ENCODE measurements at places on chromosomes 1 and 21. TPM values are rescaled to one million over a fixed set of nuclear protein-coding genes. Genes with fewer than 3 reads are reported as not detected.
A peak's percentile ranks its signal among the peaks of the same experiment; 100 is the strongest.

- no peak overlapping the region for H3K27ac ChIP-seq
- H3K36me3 ChIP-seq, result no peaks in the 10 kb centered on the region
- DNase-seq, result no peak
- H3K4me1 ChIP-seq, result no peaks in the 10 kb centered on the region
- peaks cover 23% of the 10 kb centered on the region for H3K27me3 ChIP-seq
These were observed 1526.5 kb upstream of the TPTE start for GRCh38 chr21:8994640-8995511.

GRHL3 gene
- total RNA-seq, result not detected

- peaks cover 34% of the 10 kb centered on the region for H3K4me1 ChIP-seq
- no peaks in the 10 kb centered on the region for H3K27me3 ChIP-seq
- peaks cover 35% of the 10 kb centered on the region for H3K36me3 ChIP-seq
- peak overlapping the region; percentile 98 for H3K27ac ChIP-seq
- peak overlapping the region; percentile 79 for H3K4me3 ChIP-seq
These were observed 884 bp downstream of the H3-3A start for GRCh38 chr1:226063224-226063976.

DNA sequence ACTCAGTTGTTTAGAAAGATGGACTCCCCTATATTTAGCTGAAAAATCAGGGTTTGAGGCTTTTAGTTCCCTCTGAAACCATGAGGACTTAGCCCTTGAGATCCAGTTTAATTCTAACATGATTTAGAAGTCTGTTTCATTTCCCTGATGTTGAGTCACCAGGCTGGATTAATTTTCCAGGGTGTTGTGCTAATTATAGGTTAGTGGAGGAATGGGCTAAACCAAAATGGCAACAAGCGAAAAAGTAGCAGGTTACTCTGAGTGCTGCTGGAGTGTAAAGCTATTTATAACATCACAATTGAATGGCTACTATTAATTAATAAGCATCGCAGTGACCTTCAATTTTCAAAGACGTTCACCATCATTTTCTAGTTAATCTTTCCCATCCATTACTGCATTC, 15.5 kb upstream of the USP24 start:
- no peak overlapping the region for H3K4me3 ChIP-seq
- peak overlapping the region; percentile 84 for H3K27ac ChIP-seq
- no peak for DNase-seq
- H3K27me3 ChIP-seq, result no peaks in the 10 kb centered on the region
- H3K36me3 ChIP-seq, result no peaks in the 10 kb centered on the region
- peaks cover 26% of the 10 kb centered on the region for H3K4me1 ChIP-seq

GRCh38 chr1:152188673-152189591, 29.9 kb upstream of the RPTN start:
- H3K36me3 ChIP-seq, result no peaks in the 10 kb centered on the region
- peak overlapping the region; percentile 50 for H3K4me3 ChIP-seq
- H3K27me3 ChIP-seq, result peaks cover 6% of the 10 kb centered on the region
- peak overlapping the region; percentile 27 for H3K27ac ChIP-seq
- DNase-seq, result peak; percentile 31

DNA sequence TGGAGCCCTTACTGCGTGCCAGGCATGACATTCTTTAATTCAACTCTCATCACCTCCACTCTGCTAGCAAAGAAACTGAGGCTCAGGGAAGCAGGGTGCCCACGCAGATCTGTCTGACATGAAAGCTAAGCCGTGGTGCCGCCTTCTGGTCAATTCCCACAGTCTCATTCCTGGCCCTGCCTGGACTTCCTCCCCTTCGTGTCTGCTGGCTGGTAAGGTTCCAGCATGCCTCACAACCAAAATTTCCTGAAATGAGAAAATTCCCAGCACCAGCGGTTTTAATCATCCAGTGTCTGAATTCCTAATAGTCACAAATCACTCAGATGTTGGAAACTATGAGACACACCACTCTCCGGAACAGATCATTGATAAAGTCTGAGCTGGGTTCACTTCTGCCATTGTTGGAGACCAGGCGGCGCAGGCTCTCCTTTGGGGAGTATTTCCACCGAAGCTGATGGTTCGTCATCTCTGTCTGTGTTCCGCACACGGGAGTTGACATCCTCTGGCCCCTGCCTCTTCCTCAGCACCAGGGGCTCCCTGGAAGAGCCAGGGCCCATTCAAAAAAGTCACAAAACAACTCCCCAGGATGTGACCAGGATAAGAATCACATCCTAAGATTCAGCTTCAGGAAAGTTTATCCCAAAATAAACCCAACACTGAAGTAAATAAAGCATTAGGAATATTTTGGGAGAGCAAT, 167.7 kb downstream of the PLPP3 start:
- no peaks in the 10 kb centered on the region for H3K27me3 ChIP-seq
- peak overlapping the region; percentile 7 for H3K27ac ChIP-seq
- no peaks in the 10 kb centered on the region for H3K36me3 ChIP-seq
- H3K4me1 ChIP-seq, result no peaks in the 10 kb centered on the region
- no peak for DNase-seq
- no peak overlapping the region for H3K4me3 ChIP-seq

DNA sequence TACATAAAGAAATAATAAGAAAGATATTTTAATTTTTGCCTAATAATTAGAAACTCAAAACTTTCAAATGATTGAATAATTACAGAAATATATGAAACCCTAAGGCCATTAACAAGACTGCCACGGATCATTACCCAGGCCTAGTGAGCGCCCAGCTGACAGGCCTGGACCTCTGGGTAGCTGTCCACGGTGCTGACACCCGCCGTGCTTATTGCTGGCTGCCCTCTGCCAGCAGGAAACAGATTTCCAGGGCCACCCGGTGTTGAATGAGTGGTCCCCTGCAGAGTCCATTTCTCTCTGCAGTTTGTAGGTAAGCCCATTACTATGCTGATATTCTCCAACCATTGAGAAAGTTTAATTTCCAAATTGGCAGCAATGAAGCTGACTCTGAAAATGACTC, 254.4 kb upstream of the GJB5 start:
- H3K36me3 ChIP-seq, result no peaks in the 10 kb centered on the region
- H3K4me1 ChIP-seq, result no peaks in the 10 kb centered on the region
- no peak overlapping the region for H3K4me3 ChIP-seq
- DNase-seq, result no peak
- H3K27me3 ChIP-seq, result no peaks in the 10 kb centered on the region

- H3K27me3 ChIP-seq, result no peaks in the 10 kb centered on the region
- DNase-seq, result no peak
- H3K27ac ChIP-seq, result no peak overlapping the region
- no peaks in the 10 kb centered on the region for H3K4me1 ChIP-seq
These were observed 97.5 kb upstream of the CTTNBP2NL start for GRCh38 chr1:112298558-112298957.

DNA sequence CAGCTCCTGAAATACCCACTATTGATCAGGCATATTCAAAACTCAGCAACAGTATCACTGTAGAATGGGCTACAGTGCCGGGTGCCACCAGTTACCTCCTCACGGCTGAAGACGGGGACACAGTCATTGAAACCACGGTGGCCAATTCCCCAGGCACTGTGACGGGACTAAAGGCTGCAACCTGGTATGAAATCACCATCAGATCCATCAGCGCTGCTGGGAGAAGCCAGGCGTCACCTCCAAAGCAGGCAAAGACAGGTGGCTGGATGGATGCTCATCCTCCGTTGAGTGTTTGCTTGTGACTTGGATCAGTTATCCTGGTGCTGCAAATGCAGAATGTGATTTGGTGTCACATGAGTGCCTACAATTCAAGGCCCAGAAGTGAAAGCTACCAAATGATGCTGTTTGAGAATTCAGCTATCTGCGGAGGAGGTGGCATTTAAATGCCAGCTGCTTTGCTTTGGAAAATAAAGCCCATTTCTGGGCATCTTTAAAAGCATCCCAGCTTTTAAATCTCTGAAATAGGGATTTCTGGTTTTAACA, 5.1 kb downstream of the FNDC7 start:
- DNase-seq, result no peak
- no peaks in the 10 kb centered on the region for H3K36me3 ChIP-seq
- no peak overlapping the region for H3K4me3 ChIP-seq
- H3K27me3 ChIP-seq, result no peaks in the 10 kb centered on the region
- no peaks in the 10 kb centered on the region for H3K4me1 ChIP-seq

DNA sequence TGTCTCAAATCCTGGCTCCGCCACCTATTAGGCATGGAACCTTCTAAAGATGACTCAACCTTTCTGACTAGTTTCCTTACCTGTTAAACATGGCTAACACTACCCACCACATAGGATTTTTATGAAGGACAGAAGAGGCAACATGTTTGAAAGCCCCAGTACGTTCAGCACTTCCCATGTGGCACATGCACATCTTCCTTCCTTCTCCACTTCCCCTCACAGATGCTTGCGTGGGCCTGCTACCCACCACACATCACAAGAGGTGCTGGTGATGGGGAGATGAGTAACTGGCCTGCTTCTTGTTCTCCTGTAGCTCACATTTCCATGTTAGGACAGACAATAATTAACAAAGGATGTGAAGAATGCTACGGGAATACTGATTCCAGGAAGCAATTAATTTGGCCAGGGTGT, 7.1 kb downstream of the ZBTB21 start:
- H3K36me3 ChIP-seq, result no peaks in the 10 kb centered on the region
- no peak overlapping the region for H3K27ac ChIP-seq
- DNase-seq, result no peak
- H3K27me3 ChIP-seq, result no peaks in the 10 kb centered on the region

ELAPOR1 gene
- 0.17 TPM for total RNA-seq

- H3K36me3 ChIP-seq, result no peaks in the 10 kb centered on the region
- H3K27me3 ChIP-seq, result no peaks in the 10 kb centered on the region
- H3K4me3 ChIP-seq, result no peak overlapping the region
- H3K27ac ChIP-seq, result no peak overlapping the region
- H3K4me1 ChIP-seq, result no peaks in the 10 kb centered on the region
These were observed 73.6 kb downstream of the CRB1 start for GRCh38 chr1:197341626-197342025.

GRCh38 chr1:118395430-118395991, 210.5 kb upstream of the SPAG17 start:
- H3K4me3 ChIP-seq, result no peak overlapping the region
- DNase-seq, result no peak
- no peaks in the 10 kb centered on the region for H3K27me3 ChIP-seq
- H3K4me1 ChIP-seq, result peaks cover 37% of the 10 kb centered on the region

- no peak overlapping the region for H3K27ac ChIP-seq
- H3K36me3 ChIP-seq, result no peaks in the 10 kb centered on the region
- H3K4me3 ChIP-seq, result no peak overlapping the region
- no peaks in the 10 kb centered on the region for H3K27me3 ChIP-seq
- H3K4me1 ChIP-seq, result peaks cover 3% of the 10 kb centered on the region
- no peak for DNase-seq
These were observed 19.9 kb downstream of the ALDH9A1 start for GRCh38 chr1:165678509-165678908.

- H3K4me3 ChIP-seq, result no peak overlapping the region
- no peak overlapping the region for H3K27ac ChIP-seq
- H3K36me3 ChIP-seq, result no peaks in the 10 kb centered on the region
These were observed 110.0 kb upstream of the COL11A1 start for GRCh38 chr1:103218369-103218768.

GRCh38 chr1:160367516-160367900, 637 bp downstream of the NHLH1 start:
- H3K27ac ChIP-seq, result no peak overlapping the region
- no peaks in the 10 kb centered on the region for H3K36me3 ChIP-seq
- H3K4me3 ChIP-seq, result no peak overlapping the region
- no peak for DNase-seq
- H3K4me1 ChIP-seq, result no peaks in the 10 kb centered on the region

DNA sequence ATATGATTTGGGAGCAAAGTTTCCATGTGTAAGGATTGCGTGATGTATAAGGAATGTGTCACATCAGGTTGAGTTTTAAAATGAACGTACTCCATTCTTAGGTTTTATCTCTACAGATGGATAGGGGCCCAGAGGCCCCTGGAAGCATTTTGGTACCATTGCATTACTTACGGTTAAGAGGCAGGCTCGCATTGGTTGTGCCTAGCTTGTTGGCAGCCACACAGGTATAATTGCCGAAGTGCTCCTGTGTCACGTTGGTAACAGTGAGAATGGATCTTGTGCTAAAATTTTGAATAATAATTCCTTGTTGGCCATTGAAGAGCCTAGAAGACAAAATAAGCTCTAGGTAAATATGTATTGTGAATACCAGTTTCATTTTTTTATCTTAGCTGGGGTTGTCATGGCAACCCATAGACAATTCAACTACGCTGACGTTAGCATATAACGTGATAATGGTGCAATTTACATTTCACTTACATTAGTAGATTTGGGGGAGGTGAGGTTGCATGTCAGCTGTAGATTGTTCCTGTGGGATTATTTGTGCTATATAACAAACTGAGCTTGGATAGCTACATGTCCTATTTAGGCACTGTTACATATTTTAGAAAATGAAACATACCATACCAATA, 511.9 kb upstream of the ZRANB2 start:
- H3K4me1 ChIP-seq, result no peaks in the 10 kb centered on the region
- no peaks in the 10 kb centered on the region for H3K36me3 ChIP-seq
- no peak overlapping the region for H3K4me3 ChIP-seq
- no peak overlapping the region for H3K27ac ChIP-seq
- no peak for DNase-seq

GNL2 gene
- 49.1 TPM for total RNA-seq

DNA sequence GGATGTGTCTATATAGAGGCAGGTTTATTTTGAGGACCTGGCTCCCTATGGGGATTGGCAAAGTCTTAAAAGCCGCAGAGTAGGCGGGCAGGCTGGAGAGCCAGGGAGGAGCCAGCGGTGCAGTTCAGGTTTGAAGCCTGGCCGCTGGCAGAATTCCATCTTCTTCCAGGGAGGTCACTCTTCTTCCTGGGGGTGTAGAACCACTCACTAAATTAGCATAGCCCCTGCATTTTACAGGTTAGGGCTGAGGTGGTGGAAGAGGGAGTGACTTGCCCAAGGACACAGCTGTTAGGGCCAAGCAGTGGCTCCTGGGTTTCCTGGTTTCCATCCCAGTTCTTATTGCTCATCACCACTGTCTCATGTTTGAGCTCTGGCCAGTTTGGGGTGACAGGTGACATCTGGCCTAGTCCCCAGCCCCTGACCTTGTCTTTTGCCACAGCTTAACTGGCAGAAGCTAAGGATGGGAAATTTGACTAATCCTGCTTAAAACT, 1.4 kb downstream of the PINK1 start:
- peak; percentile 86 for DNase-seq
- peak overlapping the region; percentile 90 for H3K4me3 ChIP-seq
- peak overlapping the region; percentile 97 for H3K27ac ChIP-seq
- H3K36me3 ChIP-seq, result peaks cover 23% of the 10 kb centered on the region

- no peak overlapping the region for H3K4me3 ChIP-seq
- no peaks in the 10 kb centered on the region for H3K4me1 ChIP-seq
- no peaks in the 10 kb centered on the region for H3K36me3 ChIP-seq
- no peak for DNase-seq
- no peak overlapping the region for H3K27ac ChIP-seq
These were observed 20.9 kb upstream of the HSPA13 start for GRCh38 chr21:14403681-14404318.

KIF2C gene
- total RNA-seq, result 0.46 TPM

GRCh38 chr1:65310078-65310587, 790 bp downstream of the DNAJC6 start:
- DNase-seq, result no peak
- H3K27ac ChIP-seq, result no peak overlapping the region
- H3K27me3 ChIP-seq, result peaks cover 43% of the 10 kb centered on the region
- no peaks in the 10 kb centered on the region for H3K4me1 ChIP-seq

GRCh38 chr1:66351478-66351877, 182.5 kb upstream of the SGIP1 start:
- H3K27me3 ChIP-seq, result no peaks in the 10 kb centered on the region
- H3K4me1 ChIP-seq, result peaks cover 97% of the 10 kb centered on the region
- peak overlapping the region; percentile 70 for H3K27ac ChIP-seq
- H3K4me3 ChIP-seq, result no peak overlapping the region
- no peak for DNase-seq

Data from gastrocnemius medialis (tissue), 4 donors.